Omental fat pad (tissue), 4 donors: ENCODE measurements at places on chromosomes 2 and 18. TPM values are rescaled to one million over a fixed set of nuclear protein-coding genes. Genes with fewer than 3 reads are reported as not detected.

DNA sequence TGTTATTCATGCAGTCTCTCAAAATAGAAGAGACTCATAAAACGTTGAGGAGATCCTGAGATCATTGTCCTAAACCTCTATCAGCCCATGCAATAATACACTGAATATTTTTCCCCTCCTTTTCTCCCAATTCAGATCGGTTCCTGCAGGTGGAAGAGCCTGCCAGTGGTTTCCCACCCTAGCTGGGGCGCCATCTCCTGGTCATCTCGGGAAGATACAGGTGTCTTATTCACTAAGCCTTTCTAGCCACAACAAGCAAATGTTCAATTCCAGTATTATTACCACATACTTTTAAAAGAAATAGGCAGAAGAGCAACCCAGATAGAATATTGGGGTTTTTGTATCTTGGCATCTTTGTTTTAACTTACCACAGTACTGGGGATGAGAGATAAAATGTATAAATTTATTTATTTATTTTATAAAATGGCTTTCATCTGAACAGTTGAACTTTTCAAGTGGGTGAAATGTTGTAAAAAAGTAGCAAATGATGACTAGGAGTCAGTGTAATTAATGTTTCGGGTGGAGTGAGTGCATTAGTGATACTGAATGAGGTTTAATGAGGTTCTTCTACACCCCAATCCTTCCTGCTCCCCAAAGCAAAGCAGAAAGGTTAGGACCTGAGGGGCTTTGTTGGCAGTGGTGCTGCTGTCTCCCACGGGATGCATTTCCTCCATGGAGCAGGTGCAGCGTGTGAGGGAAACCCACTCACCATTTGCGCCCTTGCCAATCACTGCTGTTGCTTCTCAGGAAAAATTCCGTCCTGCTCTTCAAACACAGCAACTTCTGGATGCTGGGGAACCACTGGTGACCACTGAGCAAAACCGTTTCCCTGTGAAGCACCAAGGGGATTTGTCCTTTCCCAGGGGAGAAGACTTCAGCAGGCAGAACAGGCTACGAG is 147.1 kb upstream of the FHL2 start:
- DNase-seq = no peak

DNA sequence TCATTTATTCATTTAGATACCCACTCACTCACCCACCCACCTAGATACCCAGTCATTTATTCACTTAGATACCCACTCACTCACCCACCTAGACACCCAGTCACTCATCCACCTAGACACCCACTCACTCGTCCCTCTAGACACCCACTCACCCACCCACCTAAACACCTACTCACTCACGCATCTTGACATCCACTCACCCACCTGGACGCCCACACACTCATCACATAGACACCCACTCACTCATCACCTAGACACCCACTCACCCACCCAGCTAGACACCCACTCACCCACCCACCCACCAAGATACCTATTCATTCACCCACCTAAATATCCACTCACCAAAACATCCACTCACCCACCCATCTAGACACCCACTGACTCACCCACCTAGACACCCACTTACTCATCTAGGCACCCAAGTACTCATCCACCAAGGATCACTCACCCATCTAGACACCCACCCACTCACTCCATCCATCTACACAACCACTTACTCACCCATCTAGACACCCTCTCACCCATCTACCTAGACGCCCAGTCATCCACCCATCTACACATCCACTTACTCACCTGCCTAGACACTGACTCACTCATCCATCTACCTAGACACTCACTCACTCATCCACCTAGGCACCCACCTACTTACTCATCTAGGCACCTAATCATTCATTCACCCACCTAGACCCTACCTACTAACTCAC is 723.7 kb upstream of the RAB6C start:
- DNase-seq = no peak

DNA sequence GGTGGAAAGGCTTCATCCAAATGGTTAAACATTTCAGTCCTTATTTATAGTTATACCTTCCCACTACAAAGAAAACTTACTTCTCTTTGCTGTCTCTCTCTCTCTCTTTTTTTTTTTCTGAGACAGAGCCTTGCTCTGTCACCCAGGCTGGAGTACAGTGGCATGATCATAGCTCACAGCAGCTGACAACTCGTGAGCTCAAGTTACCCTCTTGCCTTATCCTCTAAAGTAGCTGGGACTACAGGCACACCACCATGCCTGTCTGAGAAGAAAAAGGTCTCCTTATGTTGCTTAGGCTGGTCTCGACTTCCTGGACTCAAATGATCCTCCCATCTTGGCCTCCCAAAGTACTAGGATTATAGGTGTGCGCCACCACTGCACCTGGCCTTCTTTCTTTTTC is 32.3 kb upstream of the OLA1 start:
- no peak for DNase-seq

GRCh38 chr2:116467243-116467642 is 1347.2 kb upstream of the DDX18 start:
- DNase-seq = no peak

- DNase-seq = no peak
These were observed 78.2 kb downstream of the THNSL2 start for GRCh38 chr2:88248280-88248828.

GRCh38 chr18:7923105-7923504 is 356.0 kb downstream of the PTPRM start:
- no peak for DNase-seq

DNA sequence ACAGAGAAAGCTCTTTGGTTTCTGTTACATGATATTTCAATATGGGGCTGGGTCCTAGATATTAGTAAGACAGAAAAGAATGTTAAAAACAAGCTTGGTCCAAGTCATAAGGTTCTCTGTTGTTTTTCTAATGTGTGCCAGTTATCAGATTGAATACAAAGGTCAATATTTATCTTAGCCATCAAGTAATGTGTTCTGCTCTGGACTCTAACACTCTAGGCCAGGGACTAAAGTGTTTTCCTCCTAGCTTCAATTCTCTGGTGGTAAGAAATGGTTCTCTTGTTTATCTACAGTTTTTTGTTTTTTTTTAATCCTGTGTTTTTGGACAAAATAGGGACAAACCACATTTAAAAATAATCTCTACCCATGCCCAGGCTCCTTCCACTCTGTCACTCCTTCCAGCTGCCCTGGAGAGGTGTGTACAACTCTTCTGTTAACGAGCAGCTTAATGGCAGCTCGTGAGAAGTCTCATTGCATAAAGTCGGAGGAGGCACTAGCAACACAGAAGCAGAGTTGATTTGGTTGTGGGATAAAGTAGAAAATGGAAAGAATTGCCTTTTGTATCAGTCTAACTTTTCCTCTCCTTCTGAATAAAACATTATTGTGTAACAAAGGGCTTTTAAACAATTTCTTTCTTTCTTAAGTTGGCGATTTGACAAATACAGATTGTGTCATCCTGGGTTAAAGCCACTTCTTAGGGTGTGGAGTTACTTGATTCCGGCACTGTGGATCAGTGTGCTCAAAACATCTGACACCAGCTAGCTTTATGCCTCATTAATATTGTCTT is 8.0 kb upstream of the SESTD1 start:
- no peak for DNase-seq

DNA sequence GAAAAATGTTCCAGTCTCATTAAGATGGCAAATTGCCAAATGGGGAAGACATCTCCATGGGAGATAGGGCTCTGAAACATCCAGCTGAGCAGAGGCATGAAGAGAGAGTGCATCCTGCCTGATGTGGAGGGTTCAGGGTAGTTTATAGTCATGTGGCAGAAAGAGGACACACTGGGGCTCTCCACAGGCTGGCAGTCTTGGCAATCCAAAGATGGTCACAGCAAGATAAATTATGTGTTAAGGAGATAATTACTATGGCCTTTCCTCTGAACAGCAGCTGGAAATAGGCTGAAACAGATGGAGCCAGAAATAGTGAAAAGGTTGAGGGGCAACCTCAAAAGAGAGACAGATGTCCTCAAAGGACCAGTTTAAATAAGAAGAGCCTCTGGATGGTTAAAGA is 97.2 kb downstream of the DCC start:
- no peak for DNase-seq

DNA sequence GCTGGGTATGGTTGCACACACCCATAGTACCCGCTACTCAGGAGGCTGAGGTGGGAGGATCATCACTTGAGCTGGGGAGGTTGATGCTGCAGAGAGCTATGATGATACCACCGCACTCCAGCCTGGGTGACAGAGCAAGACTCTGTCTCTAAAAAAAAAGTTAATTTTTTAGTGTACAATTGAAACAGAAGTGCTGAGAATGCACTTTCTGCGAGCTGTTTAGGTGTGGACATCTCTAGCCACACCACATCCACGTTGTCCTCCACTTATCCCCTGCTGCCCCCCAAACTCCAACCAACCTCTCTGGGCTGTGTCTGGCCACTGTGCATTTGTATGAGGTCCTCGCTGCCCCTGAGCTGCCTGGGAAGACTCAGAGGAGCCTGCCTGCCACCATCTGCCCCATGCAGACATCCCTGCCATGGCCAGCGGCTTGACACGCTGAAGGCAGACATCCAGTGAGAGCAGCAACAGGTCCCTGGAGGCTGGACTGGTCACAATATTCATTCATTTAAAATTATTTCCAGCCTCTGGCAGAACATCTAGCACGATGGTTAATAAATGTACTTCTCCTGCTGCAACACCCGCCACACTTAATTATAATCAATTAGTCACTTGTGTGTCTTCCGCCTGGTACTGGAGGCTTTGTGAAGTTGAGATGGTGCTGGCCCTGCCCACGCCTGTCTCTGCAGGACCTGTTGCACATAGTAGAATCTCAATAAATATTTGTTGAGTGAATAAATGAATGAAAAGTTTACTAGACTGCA is 3.7 kb upstream of the AFF3 start:
- no peak for DNase-seq

The NRP2 gene
- total RNA-seq = 119 TPM

DNA sequence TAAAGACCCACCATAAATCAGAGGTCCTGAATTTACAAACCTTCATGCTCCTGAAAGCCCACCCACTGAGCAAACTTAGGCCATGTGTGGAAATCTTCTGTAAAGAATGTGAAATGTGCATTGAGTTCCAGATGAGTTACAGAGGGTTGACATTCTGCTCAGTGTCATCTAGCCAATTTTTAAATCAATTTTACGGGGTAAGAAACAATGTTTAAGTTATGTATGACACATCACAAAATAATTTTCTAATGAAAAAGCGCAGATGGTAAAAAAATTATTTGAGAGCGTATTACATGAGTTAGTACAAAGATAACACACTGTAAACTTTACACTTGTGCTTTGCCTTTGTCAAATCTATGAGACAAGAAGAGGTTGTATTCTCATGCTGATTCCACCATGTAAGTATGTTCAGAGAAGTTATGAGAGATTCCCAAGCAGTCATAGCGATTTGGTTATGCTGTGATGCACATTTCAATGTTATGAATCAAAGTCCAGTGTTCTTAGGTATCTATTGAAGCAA is 446.3 kb downstream of the ADCYAP1 start:
- no peak for DNase-seq

The TLX2 gene
- not detected for total RNA-seq

DNA sequence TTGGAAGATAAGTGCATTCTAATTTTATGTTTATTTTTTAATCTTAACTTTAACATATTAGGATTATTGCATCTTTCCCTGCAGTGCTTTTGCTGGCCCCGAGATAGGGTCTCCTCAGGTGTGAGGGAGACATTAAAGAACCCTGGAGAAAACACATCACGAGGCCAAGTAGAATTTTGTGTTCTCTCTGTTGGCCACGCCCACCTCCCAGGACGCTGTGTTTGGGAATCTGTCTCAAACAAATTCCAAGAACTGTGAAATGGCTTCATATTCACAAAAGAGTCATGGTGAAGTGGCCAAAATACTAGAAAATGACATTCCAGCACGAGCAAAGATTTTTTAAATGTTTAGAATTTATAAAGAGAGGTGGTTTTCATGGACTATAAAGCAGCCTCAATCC is 27.3 kb downstream of the RNF144A start:
- no peak for DNase-seq

- no peak for DNase-seq
These were observed 25.3 kb upstream of the RUFY4 start for GRCh38 chr2:218043701-218044109.

GRCh38 chr2:21633466-21633865 is 509.7 kb downstream of the TDRD15 start:
- no peak for DNase-seq

DNA sequence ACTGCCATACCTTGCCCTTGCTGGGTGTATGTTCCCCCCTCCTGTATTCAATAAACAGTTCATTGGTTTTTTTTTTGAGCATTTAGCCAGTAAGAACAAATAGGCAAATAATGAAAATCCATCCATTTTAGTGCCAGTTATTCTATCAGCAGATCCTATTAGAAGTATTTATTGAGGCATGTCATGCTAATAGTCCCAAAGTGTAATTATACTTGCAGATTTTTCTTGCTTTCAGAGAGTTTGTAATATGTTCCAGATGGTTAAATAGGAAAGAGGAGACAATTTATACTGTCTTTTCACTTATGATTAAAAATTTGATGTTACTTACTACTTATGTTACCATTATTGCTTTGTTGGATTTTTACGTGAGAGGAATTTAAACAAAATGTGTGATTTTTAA is 127.6 kb downstream of the NCOA1 start:
- no peak for DNase-seq

- DNase-seq = no peak
These were observed at the start of gene PLA2R1 for GRCh38 chr2:160062292-160063005. TSS of gene PLA2R1 (minus strand) at chr2:160062615. CDS start at chr2:160062403, 212 bp downstream.

The GGCX gene
- total RNA-seq = 41.2 TPM

- DNase-seq = no peak
These were observed 115.9 kb downstream of the DSEL start for GRCh38 chr18:67400502-67401117.

DNA sequence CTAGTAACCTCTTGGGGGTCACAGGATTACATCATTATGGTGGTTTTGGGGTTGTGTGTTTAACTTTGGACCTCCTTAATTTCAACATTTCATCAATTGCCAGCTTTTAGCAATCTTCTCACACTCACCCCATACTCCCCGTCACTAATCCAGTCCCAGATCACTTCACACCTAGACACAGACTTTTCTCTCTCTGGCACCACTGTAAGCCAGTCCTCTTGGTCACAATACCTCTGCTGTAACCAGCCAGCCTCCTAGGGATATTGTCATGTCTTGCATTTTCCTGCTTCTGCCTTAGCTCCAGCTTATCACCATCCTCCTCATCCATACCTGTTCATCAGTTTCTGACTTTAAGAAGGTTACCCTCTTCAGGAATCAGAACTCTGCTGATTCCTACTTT is 1.6 kb upstream of the STK17B start:
- DNase-seq = no peak

- DNase-seq = no peak
These were observed 36.9 kb downstream of the SNED1 start for GRCh38 chr2:241035142-241035817.

- no peak for DNase-seq
These were observed 44.7 kb downstream of the PIK3C3 start for GRCh38 chr18:41999751-42000150.

The XRCC5 gene
- total RNA-seq = 138 TPM

DNA sequence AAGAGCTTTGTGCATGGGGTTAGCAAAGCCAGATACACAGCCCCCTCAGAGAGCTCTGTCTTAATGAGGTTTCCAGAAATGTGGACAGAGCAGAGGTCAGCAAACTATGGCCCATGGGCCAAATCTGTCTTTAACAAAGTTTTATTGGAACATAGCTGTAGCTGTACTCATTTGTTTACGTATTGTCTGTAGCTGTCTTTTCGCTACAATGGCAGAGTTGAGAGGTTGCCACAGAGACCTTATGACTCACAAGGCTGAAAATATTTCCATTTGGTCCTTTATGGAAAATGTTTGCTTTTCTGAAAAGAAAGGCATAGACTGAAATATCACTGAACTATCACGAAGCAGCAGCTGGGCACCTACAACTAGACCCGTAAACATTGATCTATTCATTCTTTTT is 841.8 kb downstream of the SLC4A3 start:
- DNase-seq = no peak

GRCh38 chr18:68779169-68779568 is 18.7 kb upstream of the CCDC102B start:
- DNase-seq = no peak

The MDH1B gene
- total RNA-seq = 1.2 TPM

The DSG1 gene
- not detected for total RNA-seq
